SW 1271 (cell line): ENCODE measurements at places on chromosomes 3 and 15.

DNA sequence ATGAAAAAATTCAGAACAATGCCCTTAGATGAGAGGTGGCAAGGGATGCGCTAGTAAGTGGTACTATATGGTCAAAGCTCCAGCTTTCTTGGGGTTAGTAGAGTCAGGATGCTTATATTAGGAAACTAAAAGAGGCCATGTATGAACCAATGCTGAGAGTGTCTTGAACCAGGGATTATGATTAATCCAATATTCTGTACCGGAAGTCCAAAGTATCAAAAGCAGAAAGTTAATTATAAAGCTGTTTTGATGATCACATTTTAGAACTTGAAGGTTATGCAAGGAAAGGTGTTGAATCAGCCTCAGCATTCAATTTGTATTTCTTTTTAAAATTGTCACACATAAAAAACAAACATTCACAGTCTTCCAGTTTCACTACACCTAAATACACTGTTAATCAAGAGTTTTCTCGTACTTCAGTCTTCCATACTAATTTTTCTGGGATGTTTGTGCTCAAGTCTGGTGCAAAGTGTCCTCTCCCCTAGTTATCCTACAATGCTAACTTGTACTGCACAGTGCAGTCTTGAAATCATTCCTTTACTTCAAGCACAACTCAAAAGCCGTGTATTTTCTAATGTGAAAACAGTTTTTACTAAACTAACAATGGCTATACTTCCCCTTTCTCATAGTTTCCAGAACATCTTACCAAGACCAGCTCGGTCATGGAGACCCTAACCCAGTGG, 10.7 kb upstream of the FAH start:
- no peak for DNase-seq

GRCh38 chr3:5212628-5213573, 25.4 kb downstream of the EDEM1 start:
- no peak for DNase-seq

GRCh38 chr15:69679623-69680228, 227.1 kb downstream of the RPLP1 start:
- no peak for DNase-seq

DNA sequence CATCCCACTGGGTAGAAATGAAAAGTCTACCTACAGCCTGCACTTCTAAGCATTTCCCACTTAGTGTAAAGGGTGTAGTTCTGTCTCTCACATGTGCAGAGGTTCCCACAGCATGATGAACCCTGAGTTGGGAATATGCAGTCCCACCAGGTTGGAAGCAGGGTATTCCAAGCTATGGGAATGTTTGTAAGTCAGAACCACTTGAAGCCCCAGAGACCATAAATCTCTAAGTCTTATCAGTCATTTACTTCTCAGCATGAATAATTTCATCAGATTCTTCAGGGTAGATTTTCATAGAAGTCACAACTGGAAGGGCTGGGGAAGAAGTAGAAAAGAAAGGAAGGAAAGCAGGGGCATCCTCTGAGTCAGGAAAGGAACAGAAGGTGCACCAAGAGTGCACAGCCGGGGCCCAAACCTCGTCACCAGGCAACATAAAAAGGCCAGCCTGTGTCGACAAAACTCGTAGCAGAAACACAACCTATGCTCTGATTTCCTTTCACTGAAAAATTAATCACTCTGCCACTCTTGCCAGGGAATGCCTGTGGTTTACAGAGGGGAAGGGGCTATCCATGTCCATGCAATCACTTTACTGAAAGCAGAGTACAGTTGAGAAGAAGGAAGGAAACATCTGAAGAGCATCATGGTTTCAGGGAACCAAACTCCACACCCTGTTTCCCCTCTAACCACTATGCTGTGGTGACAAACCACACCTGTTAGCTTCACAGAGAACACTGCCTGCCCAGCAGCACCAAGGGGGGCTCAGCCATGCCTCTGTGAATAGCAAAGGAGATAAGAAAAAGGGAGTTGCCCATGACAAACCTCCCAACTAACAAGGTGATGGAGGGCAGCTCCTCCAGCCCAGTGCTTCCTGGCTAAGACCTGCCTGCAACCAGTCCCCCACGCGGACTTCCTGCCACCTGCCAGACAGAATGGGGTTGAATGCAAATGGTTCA, 40.5 kb downstream of the SH3BP5 start:
- no peak for DNase-seq

DNA sequence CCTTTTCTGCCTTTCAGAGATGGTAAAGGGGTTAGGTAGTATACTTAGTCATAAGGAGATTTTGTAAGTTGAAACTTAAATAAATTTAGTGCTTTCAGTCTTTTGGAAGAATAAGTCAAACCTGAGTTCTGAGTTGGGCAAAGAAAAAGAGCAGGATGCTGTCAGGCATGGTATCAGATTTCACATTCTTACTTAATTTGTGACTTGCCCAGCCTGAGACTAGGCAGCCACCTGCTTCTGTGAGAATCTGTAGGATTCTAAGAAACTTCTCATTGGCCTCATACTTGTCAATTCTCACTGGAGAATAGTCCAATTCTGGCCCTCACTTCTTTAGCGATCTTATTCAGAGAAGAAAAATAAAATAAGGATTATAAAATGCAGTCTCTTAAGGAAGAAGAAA, 577.5 kb downstream of the DIPK2A start:
- no peak for DNase-seq

DNA sequence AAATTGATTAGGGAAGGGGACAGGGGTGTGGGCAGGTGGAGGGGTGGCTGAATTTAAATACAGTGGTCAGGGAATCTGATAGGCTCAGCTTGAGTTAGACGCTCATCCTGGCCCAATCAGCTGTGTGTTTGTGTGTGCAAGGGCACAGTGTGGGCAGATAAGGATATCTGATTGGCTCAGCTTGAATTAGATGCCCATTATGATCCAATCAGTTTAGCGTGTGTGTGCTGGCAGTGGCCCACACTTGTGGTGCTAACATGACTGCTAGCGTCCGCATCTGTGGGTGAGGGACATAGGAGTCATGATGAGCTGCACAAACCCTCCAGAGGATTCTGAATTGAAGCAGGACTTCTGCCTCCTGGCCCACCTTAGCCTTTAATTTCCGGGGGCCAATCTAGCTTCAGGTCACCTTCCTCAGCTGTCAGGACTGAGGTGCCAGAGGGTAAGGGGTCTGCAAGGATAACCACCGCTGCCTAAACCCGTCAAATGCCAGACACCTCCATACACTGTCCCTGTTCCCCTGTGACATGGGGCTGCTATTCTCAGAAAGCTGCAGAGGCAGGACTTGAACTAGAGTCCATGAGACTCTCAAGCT, 97.3 kb downstream of the CORO2B start:
- no peak for DNase-seq

- DNase-seq, result no peak
Observed at GRCh38 chr3:102741105-102741504, 306.3 kb downstream of the ZPLD1 start.

DNA sequence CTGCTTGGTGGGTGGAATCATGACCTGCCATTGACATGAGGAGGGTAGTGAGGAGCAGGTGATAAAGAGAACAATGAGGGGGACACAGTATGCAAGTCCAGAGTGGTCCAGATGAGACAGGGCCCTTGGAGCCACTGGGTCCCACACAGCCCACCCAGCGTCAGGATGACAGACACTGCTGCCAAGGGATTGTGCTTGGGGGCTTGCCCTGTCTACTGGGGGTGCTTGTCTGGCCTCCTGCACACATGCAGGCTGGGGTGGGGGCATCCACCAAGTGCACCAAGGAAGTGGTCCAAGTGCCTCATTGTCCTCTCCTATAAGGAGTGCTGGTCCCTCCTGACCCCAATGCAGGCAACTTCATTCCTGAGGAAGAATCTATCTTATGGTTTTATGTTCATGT, 39.2 kb upstream of the CTSH start:
- no peak for DNase-seq

DNA sequence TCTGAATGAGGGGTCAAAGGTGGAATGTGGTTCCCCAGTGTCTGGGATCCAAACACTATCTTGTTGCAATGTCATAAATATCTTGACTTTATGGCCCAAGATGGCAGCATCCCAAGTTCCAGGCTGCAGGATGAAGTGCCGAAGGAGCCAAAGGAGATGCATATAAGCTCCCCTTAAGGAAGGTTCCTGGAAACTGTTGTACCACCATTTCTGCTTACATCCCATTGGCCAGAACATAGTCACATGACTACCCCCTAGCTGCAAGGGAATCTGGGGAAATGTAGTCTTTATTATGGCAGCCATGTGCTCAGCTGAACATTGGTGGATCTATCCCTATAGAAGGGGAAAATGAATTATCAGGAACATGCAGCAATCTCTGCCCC, 54.3 kb downstream of the BDH1 start:
- DNase-seq, result peak; percentile 14

- no peak for DNase-seq
Observed at GRCh38 chr15:29100486-29101000, 169.1 kb downstream of the NSMCE3 start.

DNA sequence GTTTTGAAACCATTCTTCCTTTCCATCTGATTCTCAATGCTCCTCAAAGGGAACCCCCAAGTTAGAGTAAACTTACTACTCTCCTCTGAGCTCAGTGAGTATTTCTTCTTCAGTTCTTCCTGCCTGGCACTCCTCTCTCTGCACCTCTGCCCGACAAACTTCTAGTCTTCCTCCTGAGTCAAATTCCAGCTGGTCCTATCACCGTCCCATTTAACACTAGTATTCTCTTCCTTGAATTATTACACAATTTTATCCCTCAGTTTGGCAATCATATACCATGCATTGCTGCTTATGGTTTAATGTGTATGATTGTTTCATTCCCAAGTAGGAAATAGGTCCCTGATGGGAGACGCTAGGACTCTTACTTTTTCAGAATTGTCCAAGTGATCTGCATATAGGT, 279.7 kb downstream of the MECOM start:
- no peak for DNase-seq

GRCh38 chr3:136913168-136913567, 44.6 kb upstream of the IL20RB start:
- DNase-seq, result no peak

GRCh38 chr15:74580538-74581350, 34.9 kb upstream of the CLK3 start:
- no peak for DNase-seq

DNA sequence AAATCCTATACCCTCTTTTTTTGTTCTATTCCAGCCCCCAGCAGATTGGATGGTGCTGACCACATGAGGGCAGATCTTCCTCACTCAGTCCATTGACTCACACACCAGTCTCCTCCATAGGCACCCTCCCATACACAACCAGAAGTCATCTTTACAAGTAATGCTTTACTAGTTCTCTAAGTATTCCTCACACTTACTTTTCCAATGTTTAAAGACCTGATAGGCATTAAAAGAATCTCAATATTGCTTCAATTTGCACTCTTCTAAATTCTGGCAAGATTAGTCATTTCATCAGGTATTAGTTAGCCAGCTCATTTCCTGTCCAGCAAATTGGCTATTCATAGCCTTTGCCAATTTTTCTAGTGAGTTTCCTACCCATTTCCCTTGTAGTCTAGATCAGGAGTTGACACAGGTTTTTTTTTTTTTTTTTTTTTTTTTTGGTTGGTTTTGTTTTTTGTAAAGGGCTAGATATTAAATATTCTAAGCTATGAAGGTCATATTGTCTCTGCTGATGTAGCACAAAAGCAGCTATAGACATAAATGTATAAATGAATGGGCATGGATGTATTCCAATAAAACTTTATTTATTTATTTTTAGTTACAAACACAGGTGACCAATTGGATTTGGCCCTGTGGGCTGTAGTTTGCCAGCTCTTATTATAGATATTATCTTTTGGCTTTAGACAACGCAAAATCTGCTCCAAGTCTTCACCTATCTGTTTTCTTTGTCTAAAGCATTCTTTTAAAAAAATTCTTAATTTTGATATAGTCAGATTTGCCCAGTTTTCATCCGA, 76.1 kb downstream of the ABHD5 start:
- peak; percentile 80 for DNase-seq

GRCh38 chr3:142934128-142934886, 29.2 kb downstream of the PAQR9 start:
- no peak for DNase-seq
